ENCODE measurements at places on chromosomes 13 and 19. TPM values are rescaled to one million over a fixed set of nuclear protein-coding genes. Genes with fewer than 3 reads are reported as not detected.

The ZNF816 gene
- total RNA-seq: 14.5 TPM

The KIR2DL1 gene
- total RNA-seq: not detected

The RNF225 gene
- total RNA-seq: not detected

The TMEM161A gene
- total RNA-seq: 31.8 TPM

The BRSK1 gene
- 1.4 TPM for total RNA-seq

The ZNF324 gene
- 20.3 TPM for total RNA-seq

The EFNA2 gene
- not detected for total RNA-seq

The ZNF773 gene
- 24.1 TPM for total RNA-seq

The TMEM143 gene
- total RNA-seq: 7.8 TPM

The ZNF546 gene
- 2.3 TPM for total RNA-seq

The SELENOV gene
- total RNA-seq: not detected

The PTBP1 gene
- total RNA-seq: 152 TPM

The ZNF865 gene
- total RNA-seq: 7.6 TPM

The CFD gene
- total RNA-seq: 195 TPM

The KLF2 gene
- 38.8 TPM for total RNA-seq

The ZNF222 gene
- 3.4 TPM for total RNA-seq

The PRODH2 gene
- not detected for total RNA-seq

The TNNT1 gene
- total RNA-seq: 23.4 TPM

The CNFN gene
- total RNA-seq: 364 TPM

The ACTL9 gene
- total RNA-seq: not detected

The ZNF541 gene
- total RNA-seq: 0.51 TPM

The GDF15 gene
- 0.86 TPM for total RNA-seq

The FKRP gene
- total RNA-seq: 15.2 TPM

The COMP gene
- 5.9 TPM for total RNA-seq

The JUNB gene
- 687 TPM for total RNA-seq

The ZNF254 gene
- 23.3 TPM for total RNA-seq

The F7 gene
- not detected for total RNA-seq

The BAX gene
- total RNA-seq: 29.6 TPM

The SIAH3 gene
- total RNA-seq: not detected

The ZNF439 gene
- 5.4 TPM for total RNA-seq

The MCF2L gene
- 37.6 TPM for total RNA-seq

The S1PR5 gene
- 19.2 TPM for total RNA-seq

All from suprapubic skin (tissue), 4 donors.